Small intestine (tissue), 16 donors: ENCODE measurements at places on chromosomes 5 and 9.

- no peak overlapping the region for H3K4me3 ChIP-seq
- H3K27me3 ChIP-seq: no peaks in the 10 kb centered on the region
- H3K27ac ChIP-seq: no peak overlapping the region
- H3K4me1 ChIP-seq: no peaks in the 10 kb centered on the region
- DNase-seq: no peak
These were observed 56.2 kb downstream of the NEK6 start for GRCh38 chr9:124313940-124314339.

GRCh38 chr5:41629897-41630296, 119.5 kb upstream of the PLCXD3 start:
- no peaks in the 10 kb centered on the region for H3K4me1 ChIP-seq
- DNase-seq: no peak
- no peak overlapping the region for H3K4me3 ChIP-seq
- no peaks in the 10 kb centered on the region for H3K36me3 ChIP-seq

- no peak overlapping the region for H3K4me3 ChIP-seq
- no peaks in the 10 kb centered on the region for H3K36me3 ChIP-seq
- no peaks in the 10 kb centered on the region for H3K4me1 ChIP-seq
These were observed 273.1 kb downstream of the GABRB2 start for GRCh38 chr5:161273410-161273809.

- DNase-seq: no peak
- peaks cover 6% of the 10 kb centered on the region for H3K36me3 ChIP-seq
- H3K4me1 ChIP-seq: no peaks in the 10 kb centered on the region
- H3K27me3 ChIP-seq: no peaks in the 10 kb centered on the region
- H3K4me3 ChIP-seq: no peak overlapping the region
These were observed 304.3 kb downstream of the ARHGAP26 start for GRCh38 chr5:143074414-143074996.
